ENCODE measurements at places on chromosomes 16 and 17.

DNA sequence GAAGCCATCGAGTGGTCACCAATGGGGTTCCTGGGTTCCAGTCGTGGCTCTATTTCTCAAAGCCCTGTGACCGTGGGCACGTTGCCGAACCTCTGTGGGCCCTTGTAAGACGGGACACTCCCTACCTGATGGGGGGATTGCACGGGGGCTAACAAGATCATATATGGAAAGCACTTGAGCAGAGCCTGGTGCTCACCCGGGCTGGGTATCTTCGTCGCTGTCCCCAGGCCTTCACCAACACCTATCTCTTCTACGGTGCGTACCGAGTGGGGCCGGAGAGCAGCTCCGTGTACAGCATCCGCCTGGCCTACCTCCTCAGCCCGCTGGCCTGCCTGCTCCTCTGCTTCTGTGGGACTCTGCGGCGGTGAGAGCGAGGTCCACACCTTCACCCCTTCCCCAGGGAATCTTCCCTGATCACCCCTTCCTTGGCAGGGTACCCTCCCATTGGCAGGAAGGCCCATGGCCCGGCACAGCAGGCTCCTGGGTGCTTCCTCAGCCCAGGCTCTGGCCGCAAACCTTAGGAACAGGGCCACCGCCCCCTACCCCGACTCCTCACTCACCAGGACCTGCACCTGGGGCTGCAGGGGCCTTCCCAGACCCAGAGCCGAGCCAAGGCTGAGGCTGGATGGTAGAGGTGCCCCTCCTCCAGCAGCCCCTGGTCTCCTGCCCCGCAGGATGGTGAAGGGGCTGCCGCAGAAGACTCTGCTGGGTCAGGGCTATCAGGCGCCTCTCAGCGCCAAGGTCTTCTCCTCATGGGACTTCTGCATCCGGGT, 2.8 kb downstream of the TMC8 start:
- no peak for DNase-seq

- no peak for DNase-seq
Observed at GRCh38 chr17:72989074-72989610, 103.3 kb downstream of the SLC39A11 start.

GRCh38 chr17:67439269-67439668, 62.2 kb downstream of the PITPNC1 start:
- no peak for DNase-seq

GRCh38 chr17:10875430-10875851, 37.6 kb upstream of the PIRT start:
- DNase-seq = no peak

GRCh38 chr17:38591759-38592241, 14.0 kb downstream of the SRCIN1 start:
- DNase-seq = peak; percentile 90

GRCh38 chr17:29140051-29140621, 40.1 kb downstream of the MYO18A start:
- peak; percentile 72 for DNase-seq

DNA sequence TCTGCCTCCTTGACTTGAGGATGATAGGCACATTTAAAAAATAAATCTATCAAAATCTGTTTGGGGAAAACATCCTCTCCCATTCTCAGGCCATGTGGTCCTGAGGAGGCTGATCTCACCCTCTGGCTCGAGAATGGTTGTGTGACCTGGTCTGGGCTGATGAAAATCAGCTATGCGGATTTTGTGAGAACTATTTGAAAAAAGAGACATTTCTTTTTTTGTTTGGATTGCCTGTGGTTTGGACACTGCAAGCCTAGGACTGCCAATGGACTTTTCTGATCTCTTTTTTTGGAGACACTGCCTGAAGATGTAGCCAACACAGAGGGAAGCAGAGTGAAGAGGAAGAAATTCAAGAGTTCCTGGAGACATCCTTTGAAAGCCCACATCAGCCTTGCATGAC, 145.9 kb downstream of the HS3ST3B1 start:
- DNase-seq = no peak

DNA sequence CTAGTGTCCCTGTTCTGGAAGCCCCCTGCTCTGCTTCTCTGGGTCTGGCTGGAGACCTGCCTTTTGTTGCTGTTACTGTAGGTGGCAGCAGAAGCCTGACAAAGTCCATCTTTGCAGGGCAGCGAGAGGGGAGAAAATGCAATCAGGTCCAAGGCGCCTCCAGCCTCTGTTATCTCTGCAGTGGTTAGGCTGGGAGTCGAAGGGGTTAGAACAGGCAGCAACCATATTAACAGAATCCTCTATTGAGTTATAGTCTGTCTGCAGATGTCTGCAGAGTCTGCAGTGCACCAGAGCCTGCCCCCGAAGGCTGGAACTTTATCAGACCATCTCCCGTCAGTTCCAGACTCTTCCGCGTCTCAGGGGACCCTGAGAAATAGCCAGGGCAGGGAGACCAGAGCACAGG, 404.9 kb upstream of the EEF2KMT start:
- DNase-seq = no peak

DNA sequence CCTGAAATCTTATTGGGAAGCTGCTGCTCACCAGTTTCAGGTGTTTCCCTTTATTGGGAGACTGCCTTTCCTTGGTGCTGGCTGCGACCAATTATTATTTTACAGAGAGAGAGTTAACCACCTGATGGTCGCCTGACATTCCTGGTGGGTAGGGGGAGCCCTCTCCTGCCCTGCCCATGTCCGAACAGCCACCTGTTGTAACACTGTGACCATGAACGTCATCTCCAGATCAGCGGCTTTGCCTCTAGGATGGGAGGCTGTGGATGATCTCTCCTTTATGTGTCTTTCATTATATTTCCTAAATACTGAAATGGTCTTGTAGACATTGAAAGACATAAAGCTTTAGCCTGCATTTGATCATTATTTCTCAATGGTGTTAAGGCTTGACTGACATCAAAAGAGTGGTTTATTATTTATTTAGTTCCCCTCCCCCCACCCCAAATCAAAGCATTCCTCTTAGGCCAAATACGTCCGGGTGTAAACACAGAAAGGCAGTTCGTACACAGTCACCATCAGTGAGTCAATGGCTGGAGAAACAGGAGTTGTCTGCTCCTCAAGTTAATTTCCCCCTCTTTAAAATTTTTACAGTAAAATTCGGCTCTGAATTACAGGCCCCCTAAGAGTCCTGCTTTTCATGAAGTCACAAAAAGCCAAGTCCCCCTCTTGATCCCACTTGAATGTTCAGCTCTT, 57.8 kb upstream of the CACNG5 start:
- no peak for DNase-seq

GRCh38 chr16:66293932-66294331, 72.6 kb upstream of the CDH5 start:
- DNase-seq = no peak

- no peak for DNase-seq
Observed at GRCh38 chr17:58956997-58957724, 149.5 kb downstream of the TRIM37 start.

DNA sequence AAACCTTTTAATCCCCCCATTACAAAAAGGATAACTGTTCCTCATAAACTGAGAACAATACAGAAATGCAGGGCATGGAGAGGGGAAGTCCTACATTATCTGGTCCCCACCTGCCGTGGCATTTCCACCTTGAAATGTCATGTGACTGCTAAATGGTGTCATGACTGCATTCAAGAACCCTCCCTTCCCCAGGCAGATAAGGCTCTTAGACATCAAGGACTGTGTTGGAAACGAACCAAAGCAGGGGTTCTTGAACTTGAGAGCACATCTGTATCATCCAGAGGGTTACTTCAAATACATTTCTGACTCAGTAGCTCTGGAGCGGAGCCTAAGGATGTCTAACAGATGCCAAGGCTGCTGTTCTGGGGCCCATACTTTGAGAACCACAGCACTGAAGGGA, 18.4 kb downstream of the CMTM3 start:
- DNase-seq = no peak

- DNase-seq = no peak
Observed at GRCh38 chr17:4584917-4585637, 748 bp downstream of the SMTNL2 start.

GRCh38 chr17:17398188-17398942, 78.4 kb upstream of the MED9 start:
- DNase-seq = no peak

GRCh38 chr16:13756411-13757140, 163.4 kb upstream of the ERCC4 start:
- DNase-seq = no peak

DNA sequence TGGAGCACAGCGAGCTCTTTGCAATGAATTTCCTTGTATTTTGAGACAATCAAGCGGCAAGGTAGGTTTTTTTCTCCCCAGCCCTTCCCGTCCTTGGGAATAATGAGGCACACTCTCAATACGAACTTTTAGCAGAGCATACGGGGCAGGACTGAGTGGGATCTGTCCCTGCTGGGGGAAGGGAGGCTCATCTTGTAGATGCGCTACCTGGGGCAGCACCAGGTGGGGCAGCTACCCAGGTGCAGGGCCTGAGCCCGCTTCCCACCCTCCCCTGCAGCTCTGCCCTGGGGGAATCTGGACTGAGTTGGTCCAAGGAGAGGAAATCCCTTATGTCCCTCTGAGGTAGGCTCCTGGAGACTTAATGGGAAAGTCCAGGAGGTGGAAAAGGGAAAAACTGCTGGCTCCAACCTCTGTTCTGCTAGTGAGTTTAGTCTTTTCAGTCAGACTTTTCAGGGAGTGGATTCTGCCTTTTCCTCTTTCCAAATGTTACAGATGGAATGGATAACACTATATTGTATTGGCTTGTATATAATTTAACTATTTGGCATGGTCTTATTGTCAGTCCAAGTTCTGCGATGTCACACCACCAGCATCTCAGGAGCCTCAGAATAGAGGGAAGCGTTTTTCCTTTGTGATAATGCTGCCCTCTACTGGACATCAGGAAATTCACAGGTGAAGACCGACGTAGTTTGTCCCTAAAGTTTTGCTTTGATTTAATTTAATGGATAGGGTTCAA, 9.6 kb upstream of the CES1 start:
- peak; percentile 70 for DNase-seq

DNA sequence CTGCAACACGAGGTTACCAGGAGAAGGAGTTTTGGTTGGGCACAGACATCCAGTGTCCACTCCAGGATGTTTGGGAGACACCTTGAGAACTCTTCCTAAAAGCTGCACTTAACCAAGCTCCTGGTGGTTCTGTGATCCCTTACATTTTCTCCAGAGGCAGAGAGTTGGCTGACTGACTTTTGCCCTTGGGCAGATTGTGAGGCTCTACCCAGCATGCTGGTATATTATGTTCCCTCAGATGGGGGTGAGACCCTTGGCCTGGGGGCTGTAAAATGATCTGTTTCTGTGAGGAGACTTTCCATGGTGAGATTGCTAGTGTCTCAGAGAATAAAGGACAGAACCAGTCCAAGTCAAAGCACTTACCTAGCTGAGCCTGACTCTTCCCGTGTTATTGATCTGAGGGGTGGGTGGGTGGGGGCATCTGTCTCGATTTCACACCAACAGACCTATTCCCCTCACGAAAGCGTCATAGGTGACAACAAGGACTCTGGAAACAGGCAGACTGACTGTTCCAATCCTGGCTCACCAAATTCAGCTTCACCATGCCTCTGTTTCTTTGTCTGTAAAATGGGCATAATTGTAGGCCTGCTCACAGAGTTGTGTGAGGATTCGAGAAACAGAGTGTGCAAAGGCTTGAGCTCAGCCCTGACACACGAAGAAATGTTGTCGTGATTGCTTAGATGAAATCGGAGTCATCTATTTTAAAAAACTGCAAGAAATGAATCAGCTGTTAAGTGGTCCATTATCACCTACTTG, 12.2 kb downstream of the USB1 start:
- no peak for DNase-seq

DNA sequence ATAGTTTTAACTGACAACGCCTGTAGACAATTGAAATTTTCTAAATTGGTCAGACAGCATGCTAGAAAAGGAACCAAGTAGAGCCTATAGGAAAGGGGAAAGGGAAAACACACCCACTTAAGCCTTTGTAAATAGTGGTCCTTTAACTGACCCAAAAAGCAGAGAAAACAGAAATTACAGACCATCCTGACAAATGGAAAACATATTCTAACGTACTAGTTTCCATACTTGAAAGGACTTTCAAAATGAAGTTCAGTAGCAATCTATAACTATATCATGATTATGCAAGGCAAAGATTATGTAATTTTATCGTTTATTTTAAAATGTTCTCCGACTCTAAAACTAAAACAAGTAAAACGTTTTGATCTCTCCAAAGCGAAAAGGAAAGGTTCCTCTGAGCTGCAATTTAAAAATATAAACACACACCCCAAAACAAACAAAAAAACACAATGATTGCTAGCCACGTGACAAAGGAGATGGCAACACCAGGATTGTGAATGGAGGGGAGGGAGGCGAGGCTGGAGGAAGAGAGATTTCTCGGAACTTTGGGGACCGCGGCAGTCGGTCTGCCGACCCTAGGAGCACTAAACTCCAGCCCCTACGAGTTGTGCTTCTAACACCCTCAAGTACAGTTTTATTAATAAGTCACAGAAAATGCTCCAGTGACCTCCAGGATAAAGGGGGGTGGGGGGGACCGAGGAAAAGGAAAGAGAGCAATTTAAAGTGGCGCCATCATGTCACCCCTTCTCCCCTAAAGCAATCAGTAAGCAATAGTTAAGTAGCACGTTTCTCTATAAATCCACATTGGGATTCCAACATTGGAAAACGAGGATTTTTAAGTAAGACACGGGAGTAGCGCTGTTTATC, 1.7 kb downstream of the KANSL1 start:
- peak; percentile 59 for DNase-seq

DNA sequence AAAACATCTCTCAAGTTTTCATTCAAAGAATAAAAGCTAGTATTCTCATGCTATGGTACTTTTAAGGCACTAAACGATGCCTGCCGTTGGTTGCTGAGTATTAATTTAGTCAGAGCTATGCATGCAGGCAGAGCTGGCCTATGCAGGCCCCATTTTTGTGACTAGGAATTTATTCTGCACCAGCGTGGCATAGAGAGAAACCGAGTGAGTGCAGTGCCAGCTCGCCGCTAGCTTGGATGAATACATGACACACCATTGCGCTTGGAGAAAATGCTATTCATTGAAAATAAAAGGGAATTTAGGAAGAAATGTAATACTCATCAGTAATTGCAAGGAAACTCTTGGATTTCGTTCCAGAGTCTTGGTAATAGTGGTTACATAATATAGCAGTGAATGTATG, 231.6 kb upstream of the RBFOX1 start:
- no peak for DNase-seq

GRCh38 chr17:48238933-48239602, 131.5 kb downstream of the SNX11 start:
- no peak for DNase-seq
